ENCODE measurements at places on chromosomes 1 and 21.

GRCh38 chr1:246907472-246907871 is 24.3 kb downstream of the AHCTF1 start:
- peak; percentile 35 for DNase-seq

DNA sequence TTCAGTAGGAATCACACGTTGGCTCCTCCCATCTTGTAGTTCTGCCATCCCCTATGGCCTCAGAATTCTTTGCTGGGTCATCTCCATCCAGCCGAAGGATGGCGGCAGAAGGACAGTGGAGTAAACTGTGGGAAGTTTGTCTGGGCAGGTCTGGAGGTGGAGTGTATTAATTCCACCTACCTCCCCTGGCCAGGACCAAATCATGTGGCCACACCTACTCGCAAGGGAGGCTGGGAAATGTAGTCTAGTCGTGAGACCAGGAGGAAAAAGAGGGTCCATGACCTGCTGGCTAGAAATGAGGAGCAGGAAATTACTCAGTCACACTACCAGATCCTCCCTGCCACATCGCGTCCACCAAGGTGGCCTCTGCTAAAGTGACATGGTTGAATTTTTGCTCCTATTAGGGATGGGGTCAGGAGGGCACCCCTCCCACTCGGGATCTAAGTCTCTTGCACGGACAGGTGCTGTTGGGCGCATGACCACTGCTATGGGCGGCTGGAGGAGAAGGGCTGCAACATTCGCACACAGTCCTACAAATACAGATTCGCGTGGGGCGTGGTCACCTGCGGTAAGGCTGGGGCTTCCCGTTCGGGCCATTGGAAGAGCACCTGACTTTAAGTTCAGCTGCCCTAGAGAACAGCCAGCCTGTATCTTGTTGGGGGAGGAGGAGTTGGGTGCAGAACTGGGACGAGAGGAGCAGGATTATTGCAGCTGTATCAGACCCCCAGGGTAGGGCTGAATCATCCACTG is 19.5 kb downstream of the PLA2G5 start:
- DNase-seq: no peak

- no peak for DNase-seq
Observed at GRCh38 chr1:214012418-214012817, 24.6 kb downstream of the PROX1 start.

DNA sequence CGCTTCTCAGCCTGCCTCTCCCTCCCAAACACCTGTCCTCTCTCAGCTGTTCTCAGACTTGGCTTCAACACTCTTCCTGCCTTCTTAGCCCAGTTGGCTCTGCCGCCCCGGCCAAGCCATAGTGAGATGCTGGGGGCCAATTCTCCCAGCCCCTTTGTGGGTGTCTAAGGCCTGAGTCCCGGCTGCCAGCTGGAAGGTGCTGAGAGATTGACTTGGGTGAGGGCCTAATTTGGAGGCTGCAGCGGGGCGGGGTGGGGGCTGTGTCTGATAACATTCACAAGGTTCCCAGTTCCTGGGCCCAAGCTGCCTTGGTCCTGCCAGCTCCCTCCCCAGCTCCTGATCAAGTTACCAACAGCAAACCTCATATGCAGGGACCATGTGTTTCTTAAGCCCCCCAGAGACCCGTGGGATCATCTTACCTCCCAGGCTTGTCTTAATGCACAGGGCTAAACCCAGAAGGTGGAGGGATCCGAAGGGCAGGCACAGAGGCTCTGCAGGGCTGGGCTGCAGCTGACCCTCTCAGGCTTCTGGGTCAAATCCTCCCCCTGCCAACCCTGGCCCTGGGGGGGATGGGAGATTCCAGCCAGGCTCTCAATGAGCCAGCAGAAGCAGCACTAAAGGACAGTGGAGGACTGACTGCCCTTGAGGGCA is 9.8 kb downstream of the INKA2 start:
- DNase-seq: no peak

GRCh38 chr1:160151303-160151702 is at the start of gene ATP1A4:
Gene ATP1A4 (plus strand): TSS chr1:160151603. CDS start chr1:160152041, 438 bp downstream.
- no peak for DNase-seq

- no peak for DNase-seq
Observed at GRCh38 chr21:44625756-44626155, 1.1 kb upstream of the KRTAP10-9 start.

DNA sequence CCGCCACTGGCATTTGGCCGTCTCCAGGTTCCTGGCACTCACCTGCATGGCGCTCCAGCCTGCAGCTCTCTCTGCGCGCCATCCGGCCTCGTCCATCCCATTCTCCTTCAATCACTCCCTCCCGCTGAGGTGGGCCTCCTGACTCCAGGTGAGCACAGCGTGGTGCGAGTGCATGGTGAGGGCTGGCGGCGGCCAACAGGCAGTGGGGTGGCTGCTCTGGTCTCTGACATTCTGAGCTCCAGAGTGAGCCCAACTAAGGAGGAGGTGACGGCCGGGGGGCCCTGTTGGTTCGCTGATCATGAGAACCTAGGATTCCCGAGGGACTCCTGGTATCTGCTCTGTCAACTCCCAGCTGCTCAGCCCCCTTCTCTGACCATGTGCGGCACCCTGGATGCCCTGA is 130.4 kb downstream of the AJAP1 start:
- no peak for DNase-seq

GRCh38 chr21:34534522-34534921 is 22.5 kb upstream of the KCNE1 start:
- DNase-seq: no peak

GRCh38 chr1:228349701-228350171 is 56.9 kb downstream of the TRIM11 start:
- DNase-seq: no peak

- DNase-seq: peak; percentile 44
Observed at GRCh38 chr1:117128323-117129079, 7.0 kb upstream of the TRIM45 start.

- DNase-seq: no peak
Observed at GRCh38 chr1:164562947-164563520, 4.0 kb downstream of the PBX1 start.

DNA sequence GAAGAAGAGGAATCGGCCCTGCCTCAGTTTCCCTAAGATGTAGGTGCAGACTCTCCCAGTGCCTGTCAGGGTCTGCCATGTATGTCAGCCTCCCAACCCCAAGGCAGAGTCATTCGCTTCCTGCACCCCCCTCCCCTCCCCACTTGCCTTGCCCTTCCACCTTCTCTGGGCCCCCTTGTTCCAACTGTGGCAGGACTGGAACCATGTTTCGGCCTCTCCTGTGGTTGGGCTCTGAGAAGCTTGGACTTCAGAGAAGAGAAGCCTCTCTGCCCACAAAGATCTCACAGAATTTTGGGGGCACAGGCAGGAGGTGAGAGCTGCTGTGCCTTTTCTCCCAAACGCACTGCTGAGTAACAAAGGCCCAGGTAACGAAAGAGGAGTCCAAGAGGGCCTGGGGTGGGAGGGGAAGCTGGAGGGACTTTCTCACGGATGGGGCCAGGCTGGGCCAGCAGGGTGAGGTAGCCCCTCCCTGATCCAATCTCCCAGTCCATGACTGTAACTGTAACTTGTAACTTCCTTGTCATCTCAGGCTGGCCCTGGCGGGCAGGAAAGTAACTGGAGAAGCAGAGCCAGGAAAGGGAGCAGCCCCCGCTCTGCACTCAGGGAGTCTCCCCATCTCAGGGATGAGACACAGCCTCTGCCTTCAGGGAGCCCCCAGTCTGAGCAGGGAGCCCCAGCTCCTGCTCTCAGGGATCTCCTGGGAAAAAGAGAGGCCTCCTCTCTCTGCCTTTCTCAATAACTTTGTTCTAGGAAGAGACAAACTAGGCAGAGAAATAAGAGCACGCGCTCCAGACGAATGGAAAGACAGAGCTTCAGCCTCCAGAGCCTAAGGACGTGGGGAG is 11.3 kb downstream of the CRABP2 start:
- DNase-seq: no peak

GRCh38 chr21:42396799-42397745 is 1.2 kb upstream of the TMPRSS3 start:
- DNase-seq: no peak

DNA sequence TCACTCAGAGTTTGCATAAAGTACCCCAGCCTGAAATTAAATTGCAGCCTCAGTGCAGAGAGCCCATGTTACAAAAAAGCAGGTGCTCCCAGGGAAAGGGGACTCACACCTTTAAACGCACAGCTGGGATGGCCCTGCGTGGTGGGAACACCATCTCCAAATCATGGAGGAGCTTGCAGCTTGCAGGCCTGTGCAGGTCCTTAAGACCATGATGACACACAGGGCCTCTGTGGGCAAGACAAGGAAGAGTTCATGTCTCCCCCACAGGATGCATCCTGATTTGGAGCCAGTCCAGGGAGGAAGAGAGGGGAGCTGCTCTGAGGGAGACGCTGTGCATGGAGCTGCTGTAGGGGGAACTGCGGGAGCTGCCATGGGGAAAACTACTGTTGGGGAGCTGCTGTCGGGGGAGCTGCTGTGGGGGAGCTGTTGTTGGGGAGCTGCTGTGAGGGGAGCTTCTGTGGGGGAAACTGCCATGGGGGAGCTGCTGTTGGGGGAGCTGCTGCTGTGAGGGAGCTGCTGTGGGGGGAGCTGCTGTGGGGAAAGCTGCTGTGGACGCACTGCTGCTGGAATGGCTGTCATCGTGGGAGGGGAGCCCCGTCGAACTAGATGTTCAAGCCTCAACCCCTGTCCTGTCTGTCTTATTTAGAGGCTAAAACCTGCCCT is 113.9 kb downstream of the MATN1 start:
- DNase-seq: no peak

GRCh38 chr1:238558156-238558555 is 667.4 kb upstream of the ZP4 start:
- DNase-seq: no peak

Measured in CD4-positive, alpha-beta T cell treated with Interleukin-15 for 4 hours (primary cell).